ENCODE measurements at places on chromosomes 7 and 10.

DNA sequence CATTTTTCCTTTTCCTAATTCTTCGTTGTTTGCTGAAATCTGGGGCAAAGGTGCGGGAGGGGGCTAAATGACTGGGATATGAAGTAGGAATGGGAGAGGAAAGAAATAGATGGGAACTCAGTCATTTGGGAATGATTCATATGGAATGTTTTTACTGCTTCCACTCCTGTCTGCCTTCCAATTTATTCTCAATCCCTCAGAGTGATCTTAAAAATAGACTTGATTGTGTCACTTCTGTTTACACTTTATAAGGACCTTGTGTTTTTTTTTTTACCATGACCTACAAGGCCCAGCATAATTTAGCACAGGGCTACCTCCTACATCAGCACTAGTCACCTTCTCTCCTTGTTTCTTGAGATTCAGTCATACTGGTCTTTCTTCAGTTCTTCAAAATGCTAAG lies 97.9 kb downstream of the PTEN start:
- no peak for DNase-seq

DNA sequence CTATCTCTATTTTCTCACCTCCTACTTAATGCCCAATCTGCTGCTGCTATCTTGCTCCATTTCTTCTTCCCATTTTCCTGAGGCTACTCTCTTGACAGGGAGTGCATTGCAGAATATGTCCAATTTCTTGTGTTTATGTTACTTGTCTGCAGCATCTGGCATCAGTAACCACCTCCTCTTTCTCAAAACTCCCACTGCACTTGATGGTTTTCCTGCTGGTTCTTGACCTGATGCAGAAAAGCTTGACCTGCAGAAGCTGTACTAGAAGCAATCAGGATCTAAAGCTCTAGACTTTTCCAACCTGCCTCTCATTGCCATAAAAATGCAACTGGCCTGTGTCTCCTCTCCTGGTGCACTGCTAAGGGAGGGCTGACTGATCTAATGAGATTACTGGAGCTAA lies 287.8 kb downstream of the ZEB1 start:
- no peak for DNase-seq

GRCh38 chr10:63265222-63265617 lies 132.1 kb downstream of the NRBF2 start:
- no peak for DNase-seq

DNA sequence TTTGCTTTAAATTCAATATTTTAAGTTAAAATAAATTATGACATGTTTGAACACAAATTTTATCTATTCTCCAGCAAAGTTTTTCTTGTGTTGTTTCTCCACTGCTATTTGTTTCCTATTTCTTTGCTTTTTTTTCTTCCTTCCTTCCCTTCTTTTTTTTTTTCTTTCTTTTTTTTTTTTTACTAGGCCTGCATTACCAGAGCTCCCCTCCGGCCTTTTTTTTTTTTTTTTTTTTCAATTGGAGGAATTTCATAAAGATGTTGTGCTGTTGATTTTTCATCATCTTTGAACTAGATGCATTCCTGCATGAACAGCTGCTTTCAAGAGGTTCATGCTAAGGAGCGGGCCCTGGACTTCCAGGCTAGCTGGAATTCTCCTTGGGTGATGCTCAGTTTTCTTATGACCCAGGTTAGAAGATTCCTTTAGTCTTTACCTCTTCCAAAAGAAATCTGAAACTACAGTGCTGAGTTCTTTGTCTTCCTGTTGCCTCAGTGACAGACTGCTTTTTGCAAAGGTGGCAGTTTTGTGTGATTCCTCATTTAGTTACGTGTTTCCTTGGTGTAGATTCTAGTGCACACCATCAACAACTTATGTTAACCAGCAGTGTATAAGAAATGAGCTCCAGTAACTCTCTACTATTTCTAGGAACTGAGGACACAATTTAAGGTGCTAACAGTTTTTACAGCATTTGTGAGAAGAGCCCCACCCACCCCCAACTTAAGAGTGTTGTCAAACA lies 4.8 kb upstream of the CAMK1D start:
- DNase-seq: no peak

DNA sequence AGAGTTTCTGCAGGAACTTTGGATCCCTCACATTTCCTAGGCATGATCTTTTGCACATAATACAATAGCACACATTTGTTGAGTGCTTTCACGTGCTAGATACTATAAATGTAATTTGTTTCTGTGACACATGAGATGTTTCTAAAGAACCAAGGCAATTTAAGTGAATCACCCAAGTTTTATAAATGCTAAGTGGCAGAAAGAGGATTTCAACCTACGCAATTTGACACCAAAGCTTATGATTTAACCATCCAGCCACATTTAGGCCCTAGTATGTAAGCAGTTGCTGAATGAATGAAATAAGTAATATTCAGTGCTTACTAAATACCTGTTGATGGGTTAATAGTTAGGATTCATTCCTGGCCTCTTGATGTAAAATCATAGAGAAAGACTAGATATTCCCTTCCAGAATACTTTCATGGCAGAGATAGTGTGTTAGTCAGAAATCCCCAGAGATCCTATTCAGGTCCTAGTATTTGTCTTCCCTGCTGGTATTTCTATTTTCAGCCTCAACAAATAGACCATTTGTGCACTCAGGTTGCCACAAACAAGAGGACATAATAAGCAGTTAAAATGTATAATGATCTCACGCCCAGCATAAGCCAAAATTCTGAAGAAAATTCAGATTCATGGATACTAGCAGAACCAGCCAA lies 572.6 kb downstream of the IPMK start:
- no peak for DNase-seq

DNA sequence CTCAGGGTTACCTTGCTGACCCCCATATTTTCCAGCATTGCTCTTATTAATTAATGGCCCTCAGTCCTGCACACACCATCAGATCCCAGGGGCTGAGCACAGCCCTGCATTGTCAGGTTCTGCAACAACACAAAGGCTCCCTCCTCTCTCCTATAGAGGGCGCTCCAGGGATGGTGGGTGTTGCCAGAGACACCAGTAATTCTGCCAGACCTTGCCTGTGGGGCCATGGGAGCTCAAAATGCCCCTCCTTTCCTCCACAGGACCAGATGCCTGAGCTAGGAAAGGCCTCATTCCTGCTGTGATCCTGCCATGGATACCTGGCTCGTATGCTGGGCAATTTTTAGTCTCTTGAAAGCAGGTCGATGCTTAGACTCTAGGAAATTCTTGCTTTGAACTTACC lies 42.8 kb upstream of the PRSS58 start:
- no peak for DNase-seq

DNA sequence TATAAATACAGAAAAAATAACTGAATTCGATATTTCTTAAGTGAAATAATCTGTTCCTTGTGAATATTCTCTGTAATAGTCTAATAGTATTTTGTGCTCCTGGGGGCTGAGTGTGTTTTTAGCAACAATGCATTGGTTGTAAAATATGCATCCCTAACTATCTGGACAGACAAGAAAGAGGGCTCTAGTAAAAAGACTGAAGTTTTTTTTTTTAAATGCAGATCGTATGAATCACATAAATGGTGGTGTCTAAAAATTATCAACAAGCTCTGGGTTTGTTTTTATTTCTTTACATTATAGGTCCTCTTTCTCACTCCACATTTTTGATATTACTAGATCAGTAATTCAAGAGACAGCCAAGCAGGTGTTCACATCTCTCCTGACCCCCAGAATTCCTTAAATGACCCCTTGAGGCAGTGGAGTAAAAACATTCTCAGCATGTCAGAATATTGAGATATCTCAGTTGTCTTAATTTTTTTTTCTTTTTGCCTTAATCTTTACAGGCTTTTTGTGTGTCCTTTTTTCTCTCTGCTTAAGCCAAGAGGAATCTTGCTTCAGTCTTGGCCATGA lies 18.2 kb downstream of the ARID5B start:
- DNase-seq: no peak

- DNase-seq: peak; percentile 98
Observed at GRCh38 chr10:132516771-132517725, 20.5 kb upstream of the INPP5A start.

GRCh38 chr7:51444936-51445335 lies 128.3 kb upstream of the COBL start:
- no peak for DNase-seq

- DNase-seq: no peak
Observed at GRCh38 chr10:89371079-89371478, 6.8 kb upstream of the IFIT1B start.

DNA sequence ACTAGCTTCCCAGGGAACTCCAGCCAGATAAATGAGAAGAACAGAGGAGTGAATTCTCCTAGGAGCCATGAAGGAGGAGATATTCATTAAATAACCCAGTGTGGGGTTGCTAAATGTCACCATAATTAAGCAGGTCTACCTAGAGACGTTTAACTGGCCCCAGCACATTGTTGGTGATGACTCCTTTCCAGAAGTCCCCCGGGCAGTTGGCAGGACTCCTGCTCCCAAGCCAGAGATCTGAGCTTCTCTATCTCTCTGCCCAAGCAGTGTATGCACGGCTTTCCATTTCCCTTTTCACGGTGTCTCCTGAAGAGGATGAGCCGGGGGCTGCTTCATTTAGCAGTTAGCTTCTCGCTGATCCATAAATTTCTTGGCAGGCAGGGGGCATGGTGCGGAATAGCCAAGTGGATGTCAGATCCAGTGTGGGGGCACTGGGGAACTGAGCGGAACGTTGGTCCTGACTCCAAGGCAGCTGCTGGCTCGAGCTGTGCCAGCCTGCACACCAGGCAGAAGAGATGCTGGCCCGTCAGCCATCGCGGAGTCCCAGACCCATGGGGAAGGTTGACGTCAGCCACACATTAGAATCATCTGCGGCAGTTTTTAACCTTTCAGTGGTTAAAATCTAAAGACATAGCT lies 142.0 kb upstream of the NPY start:
- no peak for DNase-seq

GRCh38 chr7:81073931-81074251 lies 155.0 kb upstream of the SEMA3C start:
- DNase-seq: no peak

- DNase-seq: no peak
Observed at GRCh38 chr10:94224656-94225055, 138.1 kb downstream of the NOC3L start.

GRCh38 chr10:19719284-19719683 lies 96.9 kb upstream of the PLXDC2 start:
- DNase-seq: no peak

DNA sequence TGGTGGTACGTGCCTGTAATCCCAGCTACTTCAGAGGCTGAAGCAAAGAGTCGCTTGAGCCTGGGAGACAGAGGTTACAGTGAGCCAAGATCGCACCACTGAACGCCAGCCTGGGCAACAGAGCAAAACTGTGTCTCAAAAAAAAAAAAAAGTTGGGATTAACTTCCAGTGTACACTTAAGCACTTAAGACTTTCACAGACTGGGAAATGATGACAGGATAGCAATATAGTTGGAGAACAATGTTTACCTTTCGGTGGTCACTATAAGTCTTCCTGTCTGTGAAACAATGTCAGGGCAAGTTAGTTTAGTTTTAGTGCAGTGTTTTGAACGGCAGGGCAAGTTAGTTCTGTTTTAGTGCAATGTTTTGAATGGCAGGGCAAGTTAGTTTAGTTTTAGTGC lies 130.2 kb downstream of the TPST1 start:
- DNase-seq: no peak

DNA sequence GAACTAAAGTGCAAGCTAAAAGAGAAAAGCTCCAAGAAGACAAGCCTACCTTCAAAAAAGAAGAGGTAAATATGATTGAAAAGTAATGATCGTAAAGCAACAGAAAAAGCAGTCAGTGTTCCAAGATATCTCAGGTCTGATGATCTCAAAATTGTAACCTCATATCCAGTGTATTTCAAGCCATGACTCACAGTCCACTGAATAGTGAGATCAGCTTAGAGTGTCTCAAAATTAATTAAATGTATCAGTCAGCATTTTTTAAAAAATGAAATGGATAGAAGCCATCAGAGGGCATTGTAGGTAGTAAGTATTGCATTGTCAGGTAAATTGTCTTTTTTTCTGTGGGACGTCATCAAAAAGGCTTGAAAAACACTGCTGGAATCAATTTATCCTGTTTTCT lies 50.6 kb upstream of the AGBL3 start:
- DNase-seq: no peak

GRCh38 chr7:91287371-91288084 lies 23.3 kb downstream of the FZD1 start:
- no peak for DNase-seq

GRCh38 chr7:88492153-88492552 lies 185.5 kb upstream of the STEAP4 start:
- no peak for DNase-seq

DNA sequence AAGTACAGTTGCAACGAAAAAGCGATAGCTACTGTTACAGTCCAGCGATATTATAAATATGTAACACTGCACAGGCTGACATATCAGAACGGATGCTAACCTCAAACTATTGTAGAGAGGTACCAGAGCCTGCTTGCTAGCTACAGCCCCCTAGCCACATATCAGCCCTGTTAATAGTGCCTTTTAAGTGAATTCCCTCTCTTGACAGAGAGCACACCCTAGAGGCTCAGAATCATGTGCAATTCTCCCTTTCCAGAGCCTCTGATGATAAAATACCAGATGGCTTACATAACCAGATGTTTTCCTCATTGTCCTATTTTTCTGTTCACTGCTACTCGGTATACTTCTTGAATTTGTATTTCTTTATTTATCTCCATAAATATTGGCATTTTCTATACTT lies 960.7 kb upstream of the CELF2 start:
- no peak for DNase-seq

DNA sequence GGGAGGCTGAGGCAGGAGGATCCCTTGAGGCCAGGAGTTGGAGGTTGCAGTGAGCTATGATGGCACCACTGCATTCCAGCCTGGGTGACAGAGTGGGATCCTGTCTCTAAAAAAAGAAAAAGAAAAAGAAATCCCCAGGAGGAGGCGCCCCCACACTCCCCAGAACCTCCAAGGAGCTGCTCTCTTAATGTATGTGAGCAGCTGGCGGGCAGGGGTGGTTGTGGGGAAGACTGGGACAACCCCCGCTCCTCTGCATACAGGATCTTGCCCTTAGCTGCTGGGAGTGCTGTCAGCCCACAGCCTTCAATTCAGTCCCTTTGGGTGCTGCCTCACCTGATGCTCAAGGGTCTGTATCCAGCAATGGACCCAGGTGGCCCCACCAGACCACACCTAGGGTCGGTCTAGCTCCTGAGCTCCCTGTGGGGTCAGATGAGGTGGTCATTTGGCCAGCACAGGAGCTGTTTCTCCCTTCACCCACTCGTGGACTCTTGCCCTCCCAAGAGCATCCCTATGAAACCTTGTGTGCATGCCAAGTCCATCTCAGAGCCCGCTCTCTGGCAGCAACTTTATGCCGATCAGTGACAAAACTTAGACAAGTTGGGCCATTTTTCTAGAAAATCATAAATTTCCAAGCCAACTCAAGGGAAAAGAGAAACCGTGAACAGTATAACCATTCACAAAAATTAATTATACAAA lies 97.5 kb downstream of the CREM start:
- no peak for DNase-seq

DNA sequence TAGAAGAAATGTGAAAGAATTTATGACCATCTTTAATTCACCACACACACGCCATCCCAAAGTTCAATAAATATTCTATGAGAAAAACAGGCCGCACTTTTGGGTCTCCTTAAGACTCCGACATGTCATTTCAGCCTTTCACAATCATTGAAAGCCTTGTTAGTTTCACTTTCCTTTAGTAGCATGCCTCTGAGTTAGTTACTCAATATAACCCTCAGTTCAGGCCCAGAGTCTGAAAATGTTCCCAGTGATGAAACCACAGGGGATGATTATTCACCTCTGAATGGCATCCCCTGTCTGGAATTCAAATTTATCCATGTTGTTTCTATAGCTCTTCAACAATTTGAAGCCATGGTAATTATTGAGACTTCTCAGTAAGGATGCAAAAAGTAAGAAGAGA lies 278.1 kb upstream of the NRP1 start:
- no peak for DNase-seq

GRCh38 chr7:155861480-155861868 lies 49.2 kb upstream of the SHH start:
- DNase-seq: no peak

GRCh38 chr10:788796-789748 lies 99.6 kb upstream of the DIP2C start:
- peak; percentile 65 for DNase-seq
